ENCODE measurements at places on chromosomes 5 and 9.

DNA sequence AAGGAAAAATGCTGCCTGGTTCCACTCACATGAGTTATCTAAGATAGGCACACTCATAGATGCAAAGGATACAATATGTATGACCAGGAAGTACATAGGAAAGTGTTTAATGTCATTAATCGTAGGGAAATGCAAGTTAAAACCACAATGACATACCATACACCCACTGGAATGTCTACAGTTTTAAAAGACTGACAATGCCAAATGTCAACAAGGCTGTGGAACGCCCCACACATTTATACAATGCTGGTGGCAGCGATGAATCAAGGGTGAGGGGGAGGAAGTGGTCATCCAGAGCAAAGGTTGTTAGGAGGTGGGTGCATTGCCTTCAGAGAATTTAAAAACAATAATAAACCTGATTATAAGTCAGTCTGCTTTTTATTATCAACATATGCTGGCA is 437.8 kb downstream of the ARHGEF28 start:
- DNase-seq: no peak

DNA sequence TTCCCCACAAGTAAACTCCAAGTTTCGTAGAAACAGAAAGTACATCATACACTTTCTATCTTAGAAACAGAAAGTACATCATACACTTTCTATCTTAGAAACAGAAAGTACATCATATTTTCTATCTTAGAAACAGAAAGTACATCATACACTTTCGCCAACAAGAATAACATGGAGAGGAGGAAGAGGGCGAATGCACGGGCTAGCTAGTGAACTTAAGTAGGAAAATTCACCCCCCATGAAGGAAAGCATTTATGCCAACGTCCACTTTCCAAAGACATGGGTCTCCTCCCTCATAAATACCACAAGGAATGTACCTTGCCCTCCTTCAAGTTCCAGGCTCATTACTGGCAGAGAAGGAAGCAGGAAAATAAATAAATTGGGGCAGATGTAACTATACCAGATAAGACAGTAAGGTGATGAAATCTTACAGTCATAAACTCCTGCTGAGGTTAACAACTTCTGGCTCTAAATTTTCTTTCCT is 64.7 kb downstream of the FRMD3 start:
- DNase-seq: no peak

GRCh38 chr5:40150896-40151295 is 528.8 kb upstream of the PTGER4 start:
- no peak for DNase-seq

GRCh38 chr9:88741335-88741734 is 206.4 kb downstream of the NXNL2 start:
- DNase-seq: no peak

DNA sequence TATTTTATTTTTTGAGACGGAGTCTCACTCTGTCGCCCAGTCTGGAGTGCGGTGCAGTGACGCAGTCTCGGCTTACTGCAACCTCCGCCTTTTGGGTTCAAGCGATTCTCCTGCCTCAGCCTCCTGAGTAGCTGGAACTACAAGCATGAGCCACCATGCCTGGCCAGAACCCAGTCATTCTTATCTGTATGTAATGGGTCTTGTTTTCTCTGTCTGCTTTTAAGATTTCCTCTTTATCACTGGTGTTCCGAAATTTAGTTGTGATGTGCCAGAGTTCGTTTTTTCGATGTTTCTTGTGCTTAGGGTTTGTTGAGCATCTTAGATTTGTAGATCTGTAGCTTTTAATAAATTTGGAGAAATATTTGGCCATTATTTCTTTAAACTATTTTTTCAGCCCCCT is 19.2 kb downstream of the SLC25A25 start:
- DNase-seq: no peak

- DNase-seq: no peak
These were observed 90.1 kb upstream of the SPOCK1 start for GRCh38 chr5:137589185-137589584.

GRCh38 chr5:89759802-89760201 is 649.8 kb downstream of the CETN3 start:
- no peak for DNase-seq

DNA sequence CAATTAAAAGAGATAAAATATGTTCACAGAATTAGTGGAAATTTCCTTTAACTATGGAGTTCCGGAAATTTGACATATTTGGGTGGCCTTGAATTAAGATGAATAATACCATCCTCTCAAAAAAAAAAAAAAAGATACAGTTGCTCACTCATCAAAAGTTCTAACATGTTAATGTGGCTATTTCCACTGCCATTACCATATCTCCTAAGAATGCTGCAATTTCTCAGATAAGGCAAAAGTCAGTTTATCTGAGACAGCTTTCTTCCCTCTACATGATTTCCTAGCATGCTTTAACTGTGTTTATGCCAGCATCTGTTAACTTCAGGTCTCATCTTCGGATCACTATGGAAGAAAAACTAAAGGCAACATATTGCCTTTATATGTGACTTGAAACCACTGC is 2.6 kb downstream of the FASTKD3 start:
- no peak for DNase-seq

DNA sequence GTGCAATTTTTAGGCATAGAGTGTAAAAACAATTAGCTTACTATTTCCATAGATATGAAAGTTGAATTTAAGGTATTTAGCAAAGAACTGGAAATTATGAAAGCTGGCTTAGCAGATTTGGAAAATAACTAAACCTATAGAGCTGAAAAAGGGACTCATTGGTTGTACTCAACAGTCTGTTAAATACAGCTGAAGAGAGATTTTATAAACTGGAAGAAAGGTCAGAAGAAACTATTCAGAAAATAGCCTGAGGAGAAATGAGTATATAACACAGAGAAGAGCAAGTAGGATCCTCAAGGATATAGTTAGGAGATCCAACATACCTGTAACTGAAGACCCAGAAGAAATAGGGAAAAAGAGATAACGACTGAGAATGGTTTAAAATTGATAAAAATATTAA is 97.6 kb upstream of the SLIT3 start:
- no peak for DNase-seq

DNA sequence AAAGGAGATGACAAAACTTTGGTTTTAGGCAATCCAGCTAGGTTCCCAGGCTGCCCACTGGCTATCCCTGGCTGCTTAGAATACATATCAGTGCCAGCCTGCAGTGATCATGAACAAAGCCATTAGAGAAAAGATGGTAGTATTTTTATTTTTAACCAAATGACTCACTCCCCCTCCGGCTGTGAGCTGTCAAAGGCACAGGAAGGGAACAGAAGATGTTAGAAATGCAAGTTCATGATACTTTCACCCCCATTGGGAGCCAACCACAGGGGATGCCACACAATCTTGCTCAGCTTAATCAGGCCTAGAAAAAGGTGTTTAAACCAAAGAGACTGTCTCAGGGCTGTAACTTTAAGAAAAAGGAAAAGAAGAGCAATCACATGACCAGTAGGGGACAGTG is 70.3 kb upstream of the ASTN2 start:
- DNase-seq: no peak

GRCh38 chr5:136200130-136200529 is 7.2 kb upstream of the SMIM32 start:
- peak; percentile 21 for DNase-seq

GRCh38 chr5:181259283-181259682 is 1.7 kb downstream of the TRIM52 start:
- DNase-seq: no peak

GRCh38 chr5:411728-412127 is 31.2 kb upstream of the EXOC3 start:
- DNase-seq: no peak

- no peak for DNase-seq
These were observed 88.1 kb downstream of the PCSK1 start for GRCh38 chr5:96344678-96345577.

DNA sequence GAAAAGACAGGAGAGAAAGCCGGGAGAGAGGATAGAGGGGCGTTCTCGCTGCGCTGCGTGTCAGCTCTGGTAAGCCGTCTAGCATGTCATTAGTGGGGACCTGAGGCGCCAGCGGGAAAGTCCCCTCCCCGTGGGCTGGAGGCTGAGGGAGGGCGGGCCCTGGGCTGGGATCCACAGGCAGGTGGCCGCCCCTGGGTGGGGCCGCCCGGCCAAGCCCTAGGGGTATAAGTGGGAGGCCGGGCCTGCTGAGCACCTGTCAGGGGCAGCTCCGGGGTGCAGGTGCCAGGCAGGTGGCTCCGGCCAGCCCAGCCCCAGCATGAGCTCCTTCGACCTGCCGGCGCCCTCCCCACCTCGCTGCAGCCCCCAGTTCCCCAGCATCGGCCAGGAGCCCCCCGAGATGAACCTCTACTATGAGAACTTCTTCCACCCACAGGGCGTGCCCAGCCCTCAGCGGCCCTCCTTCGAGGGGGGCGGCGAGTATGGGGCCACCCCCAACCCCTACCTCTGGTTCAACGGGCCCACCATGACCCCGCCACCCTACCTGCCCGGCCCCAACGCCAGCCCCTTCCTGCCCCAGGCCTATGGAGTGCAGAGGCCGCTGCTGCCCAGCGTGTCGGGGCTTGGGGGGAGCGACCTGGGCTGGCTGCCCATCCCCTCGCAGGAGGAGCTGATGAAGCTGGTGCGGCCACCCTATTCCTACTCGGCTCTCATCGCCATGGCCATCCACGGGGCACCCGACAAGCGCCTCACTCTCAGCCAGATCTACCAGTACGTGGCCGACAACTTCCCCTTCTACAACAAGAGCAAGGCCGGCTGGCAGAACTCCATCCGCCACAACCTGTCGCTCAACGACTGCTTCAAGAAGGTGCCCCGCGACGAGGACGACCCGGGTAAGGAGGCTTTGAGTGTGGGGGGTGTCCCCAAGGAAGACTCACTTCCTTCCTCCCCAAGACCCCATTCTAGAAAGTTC is at the start of gene FOXI1:
Gene FOXI1, plus strand, starts transcription at position 256 of the 970 bp plus-strand sequence. Its CDS starts 61 bp downstream, at position 317.
- peak; percentile 50 for DNase-seq

- no peak for DNase-seq
These were observed 131.2 kb downstream of the RGS3 start for GRCh38 chr9:113594484-113595299.

GRCh38 chr5:122144236-122144635 is 14.9 kb downstream of the ZNF474 start:
- DNase-seq: no peak

DNA sequence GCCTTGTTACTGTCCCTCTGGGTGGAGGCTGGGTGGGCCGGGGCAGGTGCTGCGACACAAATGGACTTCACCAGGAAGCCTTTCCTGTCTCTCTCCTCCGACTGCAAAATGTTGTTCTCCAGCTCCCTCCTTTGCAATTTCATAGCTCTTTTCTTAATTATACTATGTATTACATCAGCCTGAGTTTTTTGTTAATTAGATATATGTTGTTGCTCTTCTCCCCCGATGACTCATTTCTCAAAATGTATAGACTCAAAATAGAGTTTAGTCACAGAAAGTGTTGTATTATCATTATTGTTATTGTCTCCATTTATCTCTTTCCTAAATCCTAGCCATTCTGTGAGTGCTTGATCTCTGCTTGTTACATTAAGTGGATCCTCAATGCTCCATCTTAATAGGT is 122.4 kb upstream of the OSMR start:
- no peak for DNase-seq
